Activated naive CD4-positive, alpha-beta T cell treated with anti-CD3 and anti-CD28 coated beads, Interleukin-2, amount 50 U/mL, for 72 hours (primary cell): ENCODE measurements at places on chromosomes 16 and 17. TPM values are rescaled to one million over a fixed set of nuclear protein-coding genes. Genes with fewer than 3 reads are reported as not detected.

GRCh38 chr16:26197707-26198106, 505.9 kb downstream of the HS3ST4 start:
- no peak for DNase-seq

- no peak for DNase-seq
Measured at GRCh38 chr17:72392056-72393010, 271.5 kb downstream of the SOX9 start.

DNA sequence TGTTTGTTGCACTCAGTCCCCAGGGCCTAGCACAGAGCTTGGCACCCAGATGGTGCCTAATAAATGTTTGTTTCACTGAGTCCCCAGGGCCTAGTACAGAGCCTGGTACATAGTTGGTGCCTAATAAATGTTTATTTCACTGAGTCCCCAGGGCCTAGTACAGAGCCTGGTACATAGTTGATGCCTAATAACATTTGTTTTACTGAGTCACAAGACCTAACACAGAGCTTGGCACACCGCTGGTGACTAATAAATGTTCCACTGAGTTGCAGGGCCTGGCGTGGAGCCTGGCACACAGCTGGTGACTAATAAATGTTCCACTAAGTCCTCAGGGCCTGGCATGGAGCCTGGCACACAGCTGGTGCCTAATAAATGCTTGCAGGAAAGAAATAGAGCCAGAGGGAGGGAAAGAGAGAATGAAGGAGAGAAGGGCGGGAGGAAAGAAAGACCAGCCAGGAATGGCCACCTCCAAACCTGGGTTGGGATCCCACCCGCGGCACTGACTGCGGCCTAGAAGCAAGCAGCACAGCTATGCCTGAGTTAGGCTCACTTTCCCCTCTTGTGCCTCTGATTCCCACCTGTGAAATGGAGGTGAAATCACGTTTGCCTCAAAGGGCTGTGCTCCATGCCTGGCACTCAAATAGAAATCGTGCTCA, 7.5 kb downstream of the SLC5A11 start:
- DNase-seq, result no peak

DNA sequence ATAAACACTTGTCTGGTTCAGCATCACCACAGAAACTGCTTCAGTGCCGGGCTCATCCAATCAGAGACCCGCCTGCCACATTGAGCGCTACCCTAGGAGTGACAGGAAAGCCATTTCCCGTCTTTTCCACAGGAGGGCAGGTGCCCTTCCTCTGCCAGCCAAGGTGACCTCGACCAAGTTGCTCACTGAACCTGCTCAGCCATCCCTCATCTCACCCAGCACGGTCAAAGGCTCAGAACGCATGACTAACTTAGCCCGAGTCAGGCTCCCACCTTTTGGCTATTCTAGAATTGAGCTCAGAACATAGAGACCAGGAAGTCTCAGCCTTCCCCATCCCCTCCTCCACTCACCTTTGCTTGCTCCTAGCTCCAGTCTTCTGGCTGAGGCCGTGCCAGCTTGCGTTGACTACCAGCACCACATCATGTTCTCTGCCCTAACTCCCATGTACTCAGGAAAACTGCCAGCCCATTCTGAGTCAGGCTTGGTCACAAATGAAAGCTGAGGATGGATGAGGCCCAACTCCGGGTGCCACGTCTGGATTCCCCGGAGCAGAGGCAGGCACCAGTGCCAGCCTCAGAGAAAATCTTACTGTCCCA, 15.6 kb downstream of the MRPS23 start:
- DNase-seq, result no peak

- DNase-seq, result no peak
Measured at GRCh38 chr16:86714166-86714565, 135.8 kb downstream of the FOXL1 start.

DNA sequence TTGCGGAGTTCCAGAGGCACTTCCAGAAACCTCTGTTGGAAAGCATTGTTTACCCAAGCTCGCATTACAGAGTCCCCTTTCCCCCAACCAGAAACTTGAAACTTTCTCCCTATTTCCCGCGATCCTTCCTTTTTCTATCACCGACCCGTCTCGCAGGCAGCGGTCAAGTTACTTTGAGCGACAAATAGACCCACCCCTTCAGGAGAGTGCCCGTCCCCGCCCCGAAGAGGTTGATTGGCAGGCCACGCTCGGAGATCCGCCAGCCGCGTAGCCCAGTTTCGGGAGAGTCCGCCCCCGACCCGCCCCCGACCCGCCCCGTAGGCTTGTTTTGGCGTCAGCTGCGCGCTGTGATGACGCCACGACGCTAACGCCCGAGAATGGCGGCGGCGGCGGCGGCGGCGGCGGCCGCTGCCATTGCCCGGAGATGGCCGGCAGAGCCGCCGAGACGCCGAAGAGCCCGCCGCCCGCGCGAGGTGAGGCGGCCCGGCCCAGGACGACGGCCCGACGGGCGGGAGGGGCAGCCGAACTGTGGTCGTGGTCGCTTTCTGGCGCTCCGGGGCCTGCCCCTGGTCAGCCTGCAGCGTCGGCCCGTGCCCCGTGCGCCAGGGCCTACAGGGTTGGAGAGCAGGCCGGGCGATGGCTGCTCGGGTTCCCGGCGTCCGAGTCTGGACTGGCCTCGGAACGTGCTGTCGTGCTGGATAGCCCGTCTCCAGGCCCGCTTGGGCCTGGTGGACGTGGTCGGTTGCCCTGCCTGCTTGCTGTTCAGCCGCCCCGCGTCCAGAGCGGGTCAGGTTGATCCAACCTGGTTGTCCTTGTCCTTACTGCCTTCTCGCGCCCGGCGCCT, at the start of gene PSKH1:
Gene PSKH1, plus strand, starts transcription at position 356 of the 844 bp plus-strand sequence. CDS start 15,496 bp downstream, outside the sequence.
- DNase-seq, result peak; percentile 92

DNA sequence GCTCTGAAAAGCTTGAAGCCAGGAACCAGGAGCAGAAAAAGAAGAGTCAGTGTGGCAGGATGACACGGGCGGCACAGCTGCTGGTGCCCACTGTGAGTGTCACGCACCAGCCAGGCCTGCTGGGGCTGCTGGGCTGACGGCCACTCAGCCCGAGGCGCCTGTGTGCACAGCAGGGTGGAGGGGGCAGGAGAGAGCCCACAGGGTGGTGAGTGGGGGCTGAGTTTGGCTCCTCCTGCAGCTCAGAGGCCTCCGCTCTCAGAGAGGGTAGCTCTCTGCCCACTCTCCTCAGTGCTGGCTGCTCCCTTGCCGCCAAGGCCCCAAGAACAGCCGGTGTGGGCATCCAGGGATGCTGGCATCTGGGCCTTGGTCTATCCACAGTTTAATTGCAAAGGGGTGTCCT, 59.6 kb downstream of the GSG1L start:
- no peak for DNase-seq

DNA sequence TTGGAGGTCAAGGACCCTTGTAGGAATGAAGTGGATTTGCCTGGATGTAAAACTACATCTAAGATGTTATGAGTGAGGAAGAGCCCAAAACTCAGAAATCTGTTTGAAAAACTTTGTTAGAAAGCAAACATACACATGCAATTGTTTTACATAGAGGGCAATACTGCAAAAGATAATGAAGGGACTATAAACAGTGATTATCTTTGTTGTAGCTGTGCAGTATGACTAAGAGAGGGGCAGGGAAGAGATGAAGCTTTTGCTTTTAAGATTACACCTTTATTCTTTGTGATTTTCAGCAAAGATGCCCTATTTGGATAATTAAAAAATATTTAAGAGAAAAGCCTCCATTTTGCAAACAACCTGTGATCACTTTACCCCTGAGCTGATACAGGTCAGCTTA, 839.9 kb upstream of the RBFOX1 start:
- DNase-seq, result no peak

- peak; percentile 25 for DNase-seq
Measured at GRCh38 chr17:36592716-36593321, 1.1 kb downstream of the DHRS11 start.

- DNase-seq, result no peak
Measured at GRCh38 chr17:67784364-67785121, 40.8 kb upstream of the BPTF start.

- DNase-seq, result no peak
Measured at GRCh38 chr17:72423718-72424117, 302.9 kb downstream of the SOX9 start.

- no peak for DNase-seq
Measured at GRCh38 chr17:45722161-45722560, 62.0 kb upstream of the CRHR1 start.

- DNase-seq, result peak; percentile 17
Measured at GRCh38 chr17:50871364-50871763, 5.2 kb upstream of the TOB1 start.

DNA sequence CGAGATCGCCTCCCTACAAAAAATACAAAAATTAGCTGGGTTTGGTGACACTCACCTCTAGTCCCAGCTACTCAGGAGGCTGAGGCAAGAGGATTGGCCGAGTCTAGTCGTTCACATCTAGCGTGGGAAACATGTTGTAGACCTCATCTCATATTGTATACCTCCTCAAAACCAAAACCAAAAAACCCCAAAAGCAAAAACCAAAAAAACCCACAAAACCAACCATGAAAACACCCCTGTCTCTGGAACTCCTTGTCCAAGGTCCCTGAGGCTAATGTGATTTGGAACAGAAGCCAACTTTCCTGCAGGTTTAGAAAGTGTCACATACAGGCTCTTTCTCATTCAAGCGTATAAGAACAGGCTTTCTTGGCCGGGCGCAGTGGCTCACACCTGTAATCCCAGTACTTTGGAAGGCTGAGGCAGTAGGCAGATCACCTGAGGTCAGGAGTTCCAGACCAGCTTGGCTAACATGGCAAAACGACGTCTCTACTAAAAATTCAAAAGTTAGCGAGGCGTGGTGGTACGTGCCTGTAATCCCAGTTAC, 29.0 kb downstream of the RAB11FIP3 start:
- DNase-seq, result no peak

TEX14 gene
- 0.18 TPM for total RNA-seq

NPIPB6 gene
- 2.3 TPM for total RNA-seq

KCNH6 gene
- not detected for total RNA-seq

KAT2A gene
- 47.4 TPM for total RNA-seq
